ENCODE measurements at places on chromosomes 3 and 15. TPM values are rescaled to one million over a fixed set of nuclear protein-coding genes. Genes with fewer than 3 reads are reported as not detected.

- no peaks in the 10 kb centered on the region for H3K27me3 ChIP-seq
- peaks cover 25% of the 10 kb centered on the region for H3K4me1 ChIP-seq
- H3K27ac ChIP-seq, result no peak overlapping the region
- DNase-seq, result no peak
- no peak overlapping the region for H3K4me3 ChIP-seq
- no peaks in the 10 kb centered on the region for H3K36me3 ChIP-seq
Observed at GRCh38 chr15:74784426-74785193, 2.7 kb downstream of the CSK start.

- H3K27ac ChIP-seq, result no peak overlapping the region
- DNase-seq, result no peak
- H3K4me3 ChIP-seq, result no peak overlapping the region
- H3K4me1 ChIP-seq, result peaks cover 4% of the 10 kb centered on the region
Observed at GRCh38 chr3:113698956-113699355, 2.5 kb upstream of the USF3 start.

DNA sequence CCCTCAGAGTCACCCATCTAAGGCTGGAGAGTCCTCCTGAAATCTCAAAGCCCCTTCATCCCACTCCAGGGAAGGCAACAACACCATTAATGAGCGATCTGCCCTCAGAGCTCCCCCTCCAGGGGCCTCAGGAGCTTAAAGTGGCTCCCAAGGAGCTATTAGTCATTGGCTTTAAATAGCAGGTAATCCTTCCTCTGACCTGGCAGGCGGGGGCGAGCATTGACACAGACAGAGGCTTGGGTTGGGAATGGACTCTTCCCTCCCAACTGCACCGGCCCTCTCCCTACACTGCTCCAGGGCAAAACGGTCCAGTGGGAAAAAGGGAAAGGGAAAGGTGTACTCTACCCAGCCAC, 1.4 kb downstream of the MFGE8 start:
- no peaks in the 10 kb centered on the region for H3K27me3 ChIP-seq
- H3K4me3 ChIP-seq, result peak overlapping the region; percentile 76
- no peaks in the 10 kb centered on the region for H3K36me3 ChIP-seq

GRCh38 chr15:33163816-33164215, 30.7 kb downstream of the FMN1 start:
- no peak for DNase-seq
- no peaks in the 10 kb centered on the region for H3K36me3 ChIP-seq
- H3K4me3 ChIP-seq, result no peak overlapping the region
- H3K4me1 ChIP-seq, result no peaks in the 10 kb centered on the region

GRCh38 chr3:73442886-73443285, 181.9 kb downstream of the PDZRN3 start:
- DNase-seq, result no peak
- no peak overlapping the region for H3K4me3 ChIP-seq
- 0 out of 2 replicates have a peak, but pooled peaks cover 9% of the 10 kb centered on the region for H3K27me3 ChIP-seq

- H3K4me3 ChIP-seq, result no peak overlapping the region
- no peaks in the 10 kb centered on the region for H3K36me3 ChIP-seq
- H3K27ac ChIP-seq, result no peak overlapping the region
- no peak for DNase-seq
- H3K4me1 ChIP-seq, result no peaks in the 10 kb centered on the region
Observed at GRCh38 chr15:65722191-65722590, 69.9 kb downstream of the DENND4A start.

DNA sequence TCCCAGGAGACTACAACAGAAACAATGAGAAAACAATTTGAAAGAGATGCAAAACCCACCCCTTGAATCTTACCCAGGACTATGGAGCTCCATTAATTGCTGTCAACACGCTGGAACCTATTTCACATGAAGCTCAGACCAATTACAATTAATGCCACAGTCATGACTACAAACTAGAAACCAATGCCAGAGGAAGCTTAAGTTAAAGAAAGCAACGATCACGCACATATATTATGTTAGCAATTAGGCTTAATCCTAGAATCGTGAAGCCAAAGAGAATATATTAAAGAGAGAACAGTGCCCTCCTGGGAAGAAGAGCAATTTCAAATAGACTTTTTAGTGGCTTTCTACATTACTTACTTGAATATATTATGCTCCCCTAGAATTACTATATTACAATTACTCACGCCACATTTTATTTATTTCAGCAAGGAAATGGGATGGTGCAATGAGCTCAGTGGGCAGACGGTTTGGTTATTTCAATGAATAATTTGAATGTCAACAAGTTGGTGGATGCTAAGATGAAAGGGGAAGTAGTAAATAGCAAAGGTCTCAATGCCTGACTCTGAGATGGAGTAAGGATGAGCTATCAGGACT, 125.5 kb downstream of the GREM1 start:
- peaks cover 3% of the 10 kb centered on the region for H3K4me1 ChIP-seq
- no peak overlapping the region for H3K27ac ChIP-seq
- DNase-seq, result no peak
- no peak overlapping the region for H3K4me3 ChIP-seq
- H3K27me3 ChIP-seq, result peaks cover 18% of the 10 kb centered on the region
- H3K36me3 ChIP-seq, result no peaks in the 10 kb centered on the region

- H3K27ac ChIP-seq, result no peak overlapping the region
- no peaks in the 10 kb centered on the region for H3K27me3 ChIP-seq
- H3K4me3 ChIP-seq, result no peak overlapping the region
- H3K4me1 ChIP-seq, result no peaks in the 10 kb centered on the region
Observed at GRCh38 chr15:75868019-75868418, 24.8 kb downstream of the UBE2Q2 start.

- no peak overlapping the region for H3K4me3 ChIP-seq
- H3K36me3 ChIP-seq, result no peaks in the 10 kb centered on the region
- DNase-seq, result no peak
- no peaks in the 10 kb centered on the region for H3K4me1 ChIP-seq
Observed at GRCh38 chr3:14787630-14788029, 31.1 kb upstream of the FGD5 start.

DNA sequence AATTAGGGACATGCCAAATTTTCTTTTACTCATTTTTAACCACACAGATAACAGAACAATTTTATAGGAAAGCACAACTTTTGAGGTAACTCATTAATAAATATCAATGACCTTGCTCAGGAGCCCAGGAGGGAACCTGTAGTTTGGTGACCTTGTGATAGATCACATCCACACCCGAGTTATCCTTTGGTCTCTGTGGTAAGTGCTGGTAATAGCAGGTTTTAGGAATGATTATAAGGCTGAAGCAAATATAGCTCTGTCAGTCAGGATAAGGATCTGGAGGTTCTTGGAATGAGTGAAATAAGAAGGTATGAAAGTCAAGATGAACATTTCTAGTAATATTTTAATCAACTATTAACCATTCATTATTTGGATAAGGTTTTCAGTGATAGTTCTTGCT, 46.5 kb downstream of the EPHA6 start:
- H3K4me1 ChIP-seq, result no peaks in the 10 kb centered on the region
- H3K27ac ChIP-seq, result no peak overlapping the region
- H3K36me3 ChIP-seq, result no peaks in the 10 kb centered on the region
- H3K4me3 ChIP-seq, result no peak overlapping the region
- DNase-seq, result no peak

DNA sequence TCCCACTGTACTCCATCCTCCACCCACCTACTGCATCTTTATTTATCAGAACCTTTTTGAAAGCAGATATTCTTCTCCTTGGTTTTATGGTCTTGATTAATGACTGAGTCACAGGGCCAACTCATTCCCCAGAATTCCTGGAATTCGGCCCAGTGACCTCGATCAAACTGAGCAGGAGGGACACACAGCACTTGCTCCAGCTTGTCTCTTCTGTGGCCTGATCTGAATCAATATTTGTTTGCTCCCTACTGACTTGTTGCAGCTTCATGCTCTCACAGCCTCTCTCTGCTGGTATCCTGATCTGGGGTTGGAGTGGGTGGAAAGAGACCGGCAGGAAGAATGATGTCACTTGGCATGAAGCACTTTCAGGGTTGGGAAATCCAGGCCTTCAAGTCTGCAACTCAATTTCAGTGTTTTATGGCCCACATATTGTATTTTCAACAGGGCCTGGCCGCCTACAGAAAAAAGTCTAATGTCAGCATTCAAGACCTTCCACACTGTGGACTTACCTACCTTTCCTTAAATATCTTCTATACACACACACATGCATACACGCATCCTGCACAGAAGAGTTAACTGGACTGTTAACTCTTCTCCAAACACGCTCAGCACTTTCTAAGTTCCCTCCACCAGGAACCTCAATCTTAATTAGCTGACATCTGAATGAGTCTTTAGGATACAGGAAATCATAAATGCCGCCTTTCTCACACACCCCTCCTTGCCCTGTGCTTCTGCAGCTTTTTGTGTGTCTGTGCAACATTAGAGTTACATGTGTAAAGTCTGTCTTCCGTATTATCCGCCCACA, 4.6 kb downstream of the ANXA2 start:
- H3K4me3 ChIP-seq, result peak overlapping the region; percentile 61
- H3K4me1 ChIP-seq, result peaks cover 86% of the 10 kb centered on the region
- peaks cover 60% of the 10 kb centered on the region for H3K36me3 ChIP-seq
- H3K27me3 ChIP-seq, result no peaks in the 10 kb centered on the region
- DNase-seq, result peak; percentile 98

DNA sequence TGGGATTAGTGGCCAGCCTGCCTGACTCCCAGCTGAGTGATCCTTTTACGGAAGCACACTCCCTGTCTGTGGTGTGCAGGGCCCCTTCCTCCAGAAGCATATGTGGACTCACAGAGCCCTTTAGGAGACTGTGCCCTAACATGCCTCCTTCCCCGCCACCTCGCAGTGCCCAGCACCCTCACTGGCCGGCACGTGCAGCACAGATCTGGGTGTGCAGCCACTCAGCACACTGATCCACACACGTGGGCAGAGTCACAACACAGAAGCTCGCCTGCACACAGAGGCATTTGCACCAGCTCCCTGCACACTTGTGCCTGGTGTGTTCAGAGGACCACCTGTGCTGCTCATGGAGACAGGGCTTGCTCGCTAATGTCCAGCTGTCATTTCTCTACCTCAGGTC, 23.6 kb upstream of the CSPG4 start:
- no peak for DNase-seq
- H3K36me3 ChIP-seq, result no peaks in the 10 kb centered on the region
- H3K27me3 ChIP-seq, result no peaks in the 10 kb centered on the region
- H3K4me1 ChIP-seq, result peaks cover 17% of the 10 kb centered on the region
- no peak overlapping the region for H3K4me3 ChIP-seq

- peaks cover 10% of the 10 kb centered on the region for H3K27me3 ChIP-seq
- no peaks in the 10 kb centered on the region for H3K4me1 ChIP-seq
- no peak overlapping the region for H3K27ac ChIP-seq
- DNase-seq, result no peak
- no peak overlapping the region for H3K4me3 ChIP-seq
Observed at GRCh38 chr3:59257506-59257905, 207.7 kb upstream of the CFAP20DC start.

- no peak overlapping the region for H3K4me3 ChIP-seq
- no peaks in the 10 kb centered on the region for H3K4me1 ChIP-seq
- no peaks in the 10 kb centered on the region for H3K27me3 ChIP-seq
- H3K27ac ChIP-seq, result no peak overlapping the region
- DNase-seq, result no peak
- H3K36me3 ChIP-seq, result no peaks in the 10 kb centered on the region
Observed at GRCh38 chr3:106183762-106184391, 315.1 kb upstream of the CBLB start.

GRCh38 chr3:5136919-5137429, 14.9 kb downstream of the ARL8B start:
- H3K36me3 ChIP-seq, result no peaks in the 10 kb centered on the region
- H3K4me3 ChIP-seq, result no peak overlapping the region
- DNase-seq, result no peak
- H3K27ac ChIP-seq, result no peak overlapping the region
- H3K27me3 ChIP-seq, result no peaks in the 10 kb centered on the region

DNA sequence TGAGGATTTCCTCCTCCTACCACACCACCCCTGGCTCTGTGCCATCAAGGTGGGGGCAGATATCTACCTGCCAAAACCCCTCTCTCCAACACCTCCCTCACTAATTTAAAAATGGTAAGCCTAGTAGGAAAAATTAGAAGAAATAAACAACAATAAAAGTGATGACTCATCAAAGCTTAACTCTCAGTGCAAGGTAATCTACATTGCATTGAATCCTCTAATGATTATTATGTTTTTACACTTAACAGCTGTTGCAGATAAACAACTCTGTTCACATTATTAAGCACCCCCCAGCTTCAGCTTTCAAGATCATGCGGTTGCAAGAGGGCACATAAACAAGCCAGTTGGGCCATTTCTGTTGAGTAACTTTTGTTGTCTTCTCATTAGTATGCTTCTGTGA, 396.1 kb upstream of the ATP11B start:
- no peak for DNase-seq
- no peak overlapping the region for H3K27ac ChIP-seq

DNA sequence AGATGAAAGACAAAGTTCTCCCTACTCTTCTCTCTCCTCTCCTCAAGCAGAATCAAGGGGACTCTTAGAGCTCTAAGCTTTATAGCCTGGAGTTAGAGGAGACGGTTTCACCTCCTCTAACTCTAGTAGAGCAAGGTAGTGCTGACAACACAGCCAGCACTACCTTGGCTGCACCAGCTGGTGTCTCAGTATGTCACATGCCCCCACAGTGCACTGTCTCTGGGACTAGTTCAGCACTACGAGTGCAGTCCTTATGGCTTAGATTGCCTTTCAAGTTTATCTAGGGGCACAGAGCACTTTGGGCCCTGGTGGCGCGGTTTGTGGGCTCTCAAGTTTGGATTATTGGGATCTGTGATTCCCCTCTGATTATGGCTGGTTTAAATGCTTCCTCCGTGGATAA, 614.1 kb upstream of the NECTIN3 start:
- DNase-seq, result no peak
- no peaks in the 10 kb centered on the region for H3K4me1 ChIP-seq
- H3K4me3 ChIP-seq, result no peak overlapping the region
- no peak overlapping the region for H3K27ac ChIP-seq

Gene SLC6A20
- total RNA-seq, result 0.89 TPM

Gene CBLB
- total RNA-seq, result 10.4 TPM

Gene FSD2
- not detected for total RNA-seq

Gene TMEM44
- 30.3 TPM for total RNA-seq

Gene HHATL
- total RNA-seq, result 0.52 TPM

Gene ARL8B
- total RNA-seq, result 38.1 TPM

Gene MINAR1
- 1.9 TPM for total RNA-seq

Gene RNU5B-1
- total RNA-seq, result not detected

Gene TNNC1
- total RNA-seq, result 2.2 TPM

Gene LRRC31
- total RNA-seq, result not detected

Gene TPM1
- total RNA-seq, result 22.5 TPM

Gene MYO1E
- 182 TPM for total RNA-seq

Gene CAMP
- not detected for total RNA-seq

Gene DGKG
- 4.8 TPM for total RNA-seq

Gene GCNT3
- 5.6 TPM for total RNA-seq

Gene ERICH6
- total RNA-seq, result not detected

Gene ACOX2
- total RNA-seq, result 12.8 TPM

Gene ITIH3
- 0.44 TPM for total RNA-seq
